OCI-M1 (cell line): ENCODE measurements at places on chromosomes 12 and 14.

DNA sequence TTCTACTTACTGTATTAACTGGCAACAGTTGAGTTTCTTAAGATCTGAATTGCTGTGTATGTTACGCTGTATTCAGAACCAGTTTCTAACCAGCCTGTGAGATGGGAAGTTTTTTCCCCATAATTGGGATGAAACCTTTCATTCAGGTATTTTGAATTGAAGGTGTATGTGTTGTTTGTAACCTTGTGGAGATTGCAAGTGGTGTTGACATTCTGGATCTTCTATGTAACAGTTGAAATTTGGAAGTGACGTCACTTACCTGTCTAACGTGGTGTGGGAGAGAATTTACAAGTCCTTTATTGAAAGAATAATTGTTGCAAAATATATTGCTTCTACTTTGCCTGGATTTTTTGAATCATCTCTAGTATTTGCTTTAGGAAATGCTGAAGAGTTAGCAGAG lies 5.5 kb downstream of the RAN start:
- DNase-seq: no peak

DNA sequence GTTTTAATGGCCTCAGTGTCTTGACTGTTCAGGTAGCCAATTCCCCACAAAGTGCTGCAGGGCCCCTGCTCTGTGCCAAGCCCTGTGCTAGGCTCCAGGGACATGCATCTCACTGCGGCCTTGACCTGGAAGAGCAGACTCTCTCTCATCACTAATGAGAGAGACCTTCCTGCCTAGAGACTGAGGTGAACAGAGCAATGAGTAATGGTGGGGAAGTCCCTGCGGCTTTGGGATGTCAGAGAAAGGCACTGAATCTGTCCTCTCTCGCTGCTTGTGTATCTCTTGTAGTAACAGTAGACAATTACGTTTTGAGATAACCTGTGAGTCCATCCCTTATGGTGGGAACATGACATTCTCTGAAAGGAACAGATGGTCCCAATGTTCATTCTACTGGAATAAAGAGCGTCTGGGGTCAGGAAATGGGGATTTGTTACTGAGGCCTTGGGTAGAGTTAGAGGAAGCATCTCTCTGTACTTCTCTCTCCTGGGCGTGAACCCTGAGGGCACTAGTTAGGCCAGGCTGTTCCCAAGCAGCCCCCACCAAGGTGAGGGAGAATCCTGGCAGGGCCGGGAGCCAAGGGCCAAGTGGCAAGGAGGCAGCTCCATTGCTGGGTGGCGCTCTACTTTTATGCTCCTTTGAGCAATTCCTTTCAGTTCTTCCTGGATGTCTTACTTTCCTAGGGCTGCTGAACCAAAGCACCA lies 13.5 kb downstream of the NFATC4 start:
- DNase-seq: no peak

GRCh38 chr14:29222671-29223268 lies 456.2 kb downstream of the FOXG1 start:
- peak; percentile 41 for DNase-seq

DNA sequence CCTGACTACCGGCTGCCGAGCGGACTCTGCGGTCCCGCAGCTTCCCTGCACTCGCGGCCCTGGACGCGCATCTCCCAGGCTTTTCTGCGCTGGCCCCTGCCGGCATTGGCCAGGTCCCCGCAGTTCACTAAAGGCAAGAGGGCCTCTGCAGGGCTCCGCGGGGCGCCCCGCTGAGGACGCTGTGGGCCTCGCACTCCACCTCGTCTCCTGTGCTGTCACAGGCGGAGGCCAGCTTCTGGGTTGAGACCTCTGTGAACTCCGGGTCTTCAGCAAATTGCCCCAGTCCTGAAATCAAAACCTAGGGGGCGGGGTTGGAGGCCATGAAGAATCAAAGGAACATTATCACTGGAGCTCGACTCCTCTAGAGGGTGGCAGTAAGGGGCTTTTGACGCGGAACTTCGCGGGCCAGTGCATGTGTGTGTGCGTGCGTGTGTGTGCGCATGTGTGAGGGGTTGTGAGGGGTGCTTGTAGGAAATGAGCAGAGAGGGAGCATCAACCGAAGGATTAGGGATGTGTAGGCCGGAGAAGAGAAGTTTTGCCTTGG lies 68.5 kb upstream of the CAPRIN2 start:
- peak; percentile 65 for DNase-seq

- DNase-seq: no peak
These were observed 12.2 kb downstream of the MMP14 start for GRCh38 chr14:22848351-22849164.

DNA sequence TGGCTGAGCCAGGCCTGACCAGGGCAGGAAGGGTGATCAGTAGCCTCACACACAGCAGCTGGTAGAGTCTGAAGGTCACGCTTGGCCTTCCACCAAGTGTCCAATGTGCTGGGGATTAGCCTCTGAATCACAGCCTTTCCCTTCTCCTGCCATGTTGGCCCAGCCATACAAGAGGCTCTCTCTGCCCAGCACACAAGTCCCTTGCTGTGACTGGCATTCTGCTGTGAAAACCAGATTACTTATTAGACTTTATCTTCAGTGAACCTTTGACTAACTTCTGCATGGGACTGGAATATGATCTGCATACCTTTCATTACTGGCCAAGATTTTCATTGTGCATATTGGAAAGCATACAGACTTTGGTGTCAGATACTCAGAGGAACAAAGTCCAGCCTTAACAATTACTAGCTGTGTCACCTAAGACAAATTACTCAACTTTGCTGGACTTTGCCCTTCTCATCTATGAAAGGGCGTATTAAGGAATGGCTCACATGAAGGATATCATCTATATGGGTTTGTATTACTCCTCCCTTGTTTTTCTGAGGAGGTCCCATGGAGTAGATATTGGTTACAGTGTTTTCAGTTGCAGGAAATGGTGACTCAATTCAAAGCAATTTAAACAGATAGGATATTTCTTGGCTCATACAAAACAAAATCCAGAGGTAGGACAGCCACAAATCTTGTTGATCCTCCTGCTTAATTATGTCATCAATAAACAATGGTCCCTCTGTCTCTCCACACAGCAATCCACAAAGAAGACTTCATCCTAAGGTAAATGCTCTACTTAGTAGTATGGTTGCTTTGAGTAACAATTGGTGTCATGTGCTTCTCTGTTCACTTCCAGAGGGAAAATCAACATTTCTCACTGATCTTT lies 99.6 kb downstream of the DYRK2 start:
- DNase-seq: no peak

- DNase-seq: no peak
These were observed 6.3 kb upstream of the RPAP3 start for GRCh38 chr12:47712171-47712570.

- peak; percentile 92 for DNase-seq
These were observed 19.2 kb downstream of the CSRP2 start for GRCh38 chr12:76859611-76860010.

DNA sequence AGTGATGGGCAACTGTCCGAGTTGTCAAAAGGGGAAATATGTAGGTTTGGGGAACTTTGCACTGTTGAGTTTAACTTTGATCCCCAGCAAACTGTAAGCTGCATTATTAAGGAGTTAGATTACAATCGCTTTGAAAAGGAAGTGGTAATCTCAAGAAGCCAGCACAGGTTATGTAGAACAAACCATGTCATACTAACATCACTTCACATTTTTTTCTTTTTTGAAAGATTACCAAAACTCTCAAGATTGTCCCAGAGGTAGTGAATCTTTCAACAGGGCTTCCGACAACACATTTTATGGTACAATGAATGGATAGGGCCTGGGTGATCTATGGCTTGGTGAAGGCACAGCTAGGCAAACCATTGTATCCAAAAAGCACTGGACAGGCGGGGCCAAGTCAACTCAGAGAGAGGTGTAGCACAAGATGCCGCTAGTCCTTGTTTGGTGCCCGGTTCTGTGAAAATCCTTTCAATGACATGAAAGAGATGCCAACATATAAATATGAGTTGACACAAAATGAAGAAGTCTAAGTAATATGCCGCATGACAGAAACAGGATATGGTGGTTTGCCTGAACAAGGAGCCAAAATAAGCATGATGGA lies 24.3 kb upstream of the PARP11 start:
- DNase-seq: no peak

- no peak for DNase-seq
These were observed 8.3 kb downstream of the TMX1 start for GRCh38 chr14:51248016-51248987.

DNA sequence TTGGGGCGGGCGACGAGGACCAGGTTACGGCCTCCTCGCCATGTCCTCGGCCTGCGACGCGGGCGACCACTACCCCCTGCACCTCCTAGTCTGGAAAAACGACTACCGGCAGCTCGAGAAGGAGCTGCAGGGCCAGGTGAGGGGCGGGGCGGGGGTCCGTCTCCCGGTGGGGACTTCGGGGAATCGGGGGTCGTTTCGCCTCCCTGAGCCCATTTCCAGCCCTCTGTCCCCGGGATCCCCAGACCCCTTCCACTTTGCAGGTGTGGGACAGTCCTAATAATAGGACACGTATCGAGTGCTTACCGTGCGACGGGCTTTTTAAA lies 380 bp downstream of the ANKRD13A start:
- peak; percentile 45 for DNase-seq

DNA sequence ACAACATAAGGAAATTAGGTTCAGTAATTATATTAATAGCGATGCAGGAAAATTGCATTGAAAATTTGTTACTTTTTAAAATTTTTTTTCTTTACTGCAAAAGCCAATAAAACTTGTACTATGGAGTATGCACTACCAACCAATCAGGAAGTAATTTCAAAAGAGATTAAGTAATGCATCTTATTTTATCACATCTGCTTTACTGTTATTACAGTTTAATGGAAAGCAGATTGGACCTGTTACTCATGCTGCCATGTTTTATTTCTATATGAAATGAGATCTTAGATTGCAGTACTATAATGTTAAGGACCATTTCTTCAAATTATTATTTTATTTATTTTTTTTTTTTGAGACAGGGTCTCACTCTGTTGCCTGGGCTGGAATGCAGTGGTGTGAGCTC lies 1.7 kb upstream of the STRN3 start:
- DNase-seq: no peak

DNA sequence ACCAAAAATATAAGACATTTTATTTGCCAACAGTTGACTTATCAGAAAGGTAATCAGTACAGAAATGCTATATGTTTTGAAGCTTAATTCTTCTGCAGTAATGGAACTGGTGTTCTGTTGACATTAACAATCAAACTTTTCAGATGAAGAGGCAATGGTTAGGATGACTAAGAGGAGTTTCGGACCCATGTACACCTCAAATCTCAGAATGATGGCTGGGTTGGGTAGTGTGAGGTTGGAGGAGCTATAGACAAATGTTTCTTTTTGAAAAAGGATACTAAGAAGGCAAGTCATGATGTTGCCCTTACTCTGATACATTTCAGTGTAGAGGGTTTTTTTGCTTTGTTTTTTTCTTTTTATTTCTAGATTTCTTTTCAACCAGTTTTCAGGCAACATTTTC lies 66.9 kb downstream of the KNTC1 start:
- DNase-seq: no peak

DNA sequence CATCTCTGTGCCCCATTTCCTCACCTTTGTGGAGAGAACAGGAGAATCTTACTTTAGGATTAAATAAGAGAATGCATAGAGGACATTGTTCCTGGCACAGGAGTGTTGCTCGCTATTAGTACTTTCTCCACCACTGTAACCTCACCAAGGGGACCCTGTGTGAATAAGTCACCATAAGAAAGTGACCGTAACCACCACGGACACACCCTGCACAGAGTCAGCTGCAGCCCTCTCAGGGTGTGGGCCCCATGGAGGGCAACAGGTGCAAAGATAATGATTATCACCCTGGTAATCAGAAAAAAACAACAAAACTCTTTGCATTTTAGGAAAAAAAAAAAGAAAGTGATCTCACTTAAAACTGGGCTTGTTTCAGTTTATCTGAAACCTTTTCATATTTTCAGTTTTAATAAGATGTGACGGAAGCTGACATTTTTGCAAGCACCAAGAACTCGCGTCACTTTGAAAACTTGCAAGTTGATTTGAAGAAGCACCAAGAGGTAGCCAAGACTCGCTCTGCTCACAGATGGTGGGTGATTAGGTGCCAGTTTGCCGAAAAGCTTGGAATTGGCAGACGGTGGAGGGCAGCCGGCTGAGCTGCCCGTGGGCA lies 87.0 kb upstream of the VRK1 start:
- no peak for DNase-seq

DNA sequence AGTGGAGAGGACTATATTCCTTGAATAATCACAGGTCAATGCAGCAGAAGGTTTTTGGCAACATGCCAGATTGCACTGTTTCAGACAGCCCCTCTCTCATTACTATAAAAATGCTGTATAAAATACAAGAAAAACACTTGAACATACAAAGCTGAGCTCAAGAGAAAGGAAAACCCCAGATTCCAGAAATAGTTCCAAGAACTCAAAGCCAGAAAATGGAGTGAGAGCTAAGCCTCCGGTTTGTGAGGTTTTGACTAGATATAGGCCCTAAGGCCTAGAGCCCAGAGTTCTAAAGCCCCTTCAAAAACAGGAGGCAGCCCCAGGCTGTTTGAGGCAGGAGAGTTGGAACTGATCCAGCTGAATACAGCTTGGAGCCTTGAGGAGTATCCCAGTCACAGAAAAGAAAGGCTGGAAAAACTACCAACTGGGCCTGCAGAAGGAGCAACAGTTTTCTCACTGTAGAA lies 29.4 kb upstream of the ACTN1 start:
- DNase-seq: no peak

GRCh38 chr12:111638556-111638955 lies 39.4 kb upstream of the ATXN2 start:
- peak; percentile 3 for DNase-seq

DNA sequence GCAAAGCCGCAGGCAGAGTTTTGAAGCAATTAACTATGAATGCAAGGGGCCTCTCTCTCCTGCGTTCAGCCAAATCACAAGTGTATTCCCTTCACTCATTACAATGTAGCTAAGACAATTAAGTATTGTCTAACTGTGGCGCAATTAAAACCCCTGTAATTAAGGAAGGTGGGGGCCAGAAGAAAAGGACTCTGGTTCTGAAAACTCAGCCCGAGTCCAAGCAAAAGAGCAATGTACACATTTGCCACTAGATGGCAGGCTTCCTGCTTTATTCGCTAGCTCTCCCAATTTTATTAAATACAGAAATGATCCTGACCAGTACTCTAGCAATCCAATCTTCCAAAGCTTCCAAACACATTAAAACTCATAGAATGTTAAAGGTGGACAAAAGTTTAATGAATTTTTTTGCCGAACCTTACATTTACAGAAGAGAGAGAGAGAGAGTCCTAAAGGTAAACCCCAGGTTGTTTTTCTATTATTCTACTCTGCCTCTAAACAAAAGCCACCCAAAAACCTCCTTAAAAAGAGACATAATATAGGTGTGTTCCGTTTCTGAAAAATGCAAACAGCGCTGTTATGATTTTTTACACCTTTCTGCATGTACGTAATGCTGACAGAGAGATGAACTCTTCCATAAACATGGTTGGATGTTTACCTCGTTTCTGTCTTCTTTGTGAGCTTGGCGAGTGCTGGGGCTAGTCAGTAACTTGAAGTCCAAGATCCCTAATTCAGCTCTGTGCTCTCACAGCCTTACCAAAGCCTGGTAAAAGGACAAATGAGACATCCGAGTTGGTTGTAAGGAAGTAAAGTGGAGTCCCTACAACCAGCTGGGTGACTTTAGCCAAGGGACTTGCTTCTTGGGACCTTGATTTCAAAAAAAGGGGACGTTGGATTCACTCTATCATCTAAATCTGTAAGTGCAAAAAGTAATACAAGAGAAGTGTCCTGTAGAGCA lies 50.9 kb upstream of the VASH1 start:
- DNase-seq: peak; percentile 68
